MCF 10A (cell line): ENCODE measurements at places on chromosomes 11 and 22. TPM values are rescaled to one million over a fixed set of nuclear protein-coding genes. Genes with fewer than 3 reads are reported as not detected.

PPARA gene
- total RNA-seq, result 8.0 and 10.1 TPM in 2 replicates

GRCh38 chr11:12137005-12137690 is 26.8 kb downstream of the MICAL2 start:
- no peak for DNase-seq

TANGO2 gene
- 13.9 and 16.0 TPM in 2 replicates for total RNA-seq

DNA sequence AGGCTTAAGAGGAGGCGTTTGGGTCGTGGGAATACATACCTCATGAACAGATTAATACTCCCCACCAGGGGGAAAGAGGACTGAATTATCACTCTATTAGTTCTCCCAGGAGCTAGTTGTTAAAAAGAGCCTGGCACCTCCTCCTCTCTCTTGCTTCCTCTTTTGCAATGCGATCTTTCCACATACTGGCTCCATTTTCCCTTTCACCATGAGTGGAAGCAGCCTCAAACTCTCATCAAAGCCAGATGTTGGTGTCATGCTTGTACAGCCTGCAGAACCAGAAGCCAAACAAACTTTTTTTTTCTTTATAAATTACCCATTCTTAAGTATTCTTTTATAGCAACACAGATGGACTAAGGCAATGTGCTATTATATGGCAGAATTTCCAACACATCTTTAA is 258.5 kb downstream of the FAM76B start:
- no peak for DNase-seq

SIK3 gene
- 33.3 and 36.5 TPM in 2 replicates for total RNA-seq

CD151 gene
- total RNA-seq, result 404 and 412 TPM in 2 replicates

DNA sequence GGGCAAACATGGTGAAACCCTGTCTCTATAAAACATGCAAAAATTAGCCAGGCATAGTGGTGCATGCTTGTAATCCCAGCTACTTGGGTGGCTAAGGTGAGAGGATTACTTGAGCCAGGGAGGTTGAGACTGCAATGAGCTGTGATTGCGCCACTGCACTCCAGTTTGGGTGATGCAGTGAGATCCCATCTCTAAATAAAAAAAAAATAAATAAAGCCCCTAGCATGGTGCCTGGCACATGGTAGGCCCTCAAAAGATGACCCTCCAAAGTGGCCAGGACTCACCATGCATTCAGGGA is 74.6 kb downstream of the PTPRJ start:
- no peak for DNase-seq

LINC01488 gene
- not detected in 2 replicates for total RNA-seq

DNA sequence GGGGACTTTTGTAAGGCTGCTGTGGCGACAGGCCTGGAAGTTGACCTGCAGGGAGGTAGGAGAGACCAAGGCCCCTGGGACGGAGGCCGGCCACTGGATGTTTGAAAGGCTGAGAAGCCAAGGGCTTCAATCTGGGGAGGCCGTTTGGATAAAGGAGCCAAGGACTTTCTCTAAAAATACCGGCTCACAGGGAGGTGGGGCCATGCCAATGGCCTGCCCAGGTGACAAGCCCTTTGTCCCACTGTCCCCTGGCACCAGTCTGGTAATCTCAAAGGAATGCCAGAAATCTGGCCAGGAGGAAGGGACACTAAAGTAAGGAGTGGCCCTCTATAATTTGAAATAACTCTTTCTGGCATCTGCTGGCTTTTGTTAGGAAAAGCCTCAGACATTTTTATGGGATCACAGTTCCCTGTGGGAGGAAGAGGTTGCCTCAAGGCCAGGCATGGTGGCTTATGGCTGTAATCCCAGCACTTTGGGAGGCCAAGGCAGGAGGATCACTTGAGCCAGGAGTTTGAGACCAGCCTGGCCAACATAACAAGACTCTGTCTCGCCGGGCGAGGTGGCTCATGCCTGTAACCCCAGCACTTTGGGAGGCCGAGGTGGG is 1.9 kb upstream of the CHKA start:
- DNase-seq, result no peak

- DNase-seq, result no peak
Observed at GRCh38 chr11:61082062-61082870, 20.0 kb upstream of the CD5 start.

DNA sequence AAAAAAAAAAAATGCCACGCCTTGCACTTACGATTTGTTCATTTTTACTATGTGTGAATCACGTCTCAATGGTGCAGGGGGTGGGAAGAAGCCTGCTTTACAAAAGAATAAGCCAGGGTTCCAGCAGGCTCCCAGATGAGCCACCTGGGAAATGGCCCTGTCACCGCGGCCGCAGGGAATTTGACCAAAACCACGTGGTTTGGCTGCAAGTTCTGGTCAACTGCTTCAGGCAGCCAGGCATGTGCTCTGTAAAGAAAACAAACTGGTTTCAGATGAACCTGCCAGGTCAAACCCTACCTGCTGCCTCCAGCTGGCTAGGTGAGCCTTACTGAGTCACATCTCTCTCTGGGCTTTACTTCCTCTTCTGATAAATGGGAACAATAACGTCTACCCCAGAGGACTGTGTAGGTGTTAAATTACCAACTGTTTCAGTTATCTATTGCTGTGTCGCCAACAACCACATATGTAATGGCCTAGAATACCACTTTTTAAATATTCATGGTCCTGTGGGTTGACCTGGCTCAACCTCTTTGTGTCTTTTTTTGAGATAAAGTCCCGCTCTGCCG is 30.5 kb upstream of the GCAT start:
- DNase-seq, result peak; percentile 97
